ENCODE measurements at places on chromosomes 1 and 21.

DNA sequence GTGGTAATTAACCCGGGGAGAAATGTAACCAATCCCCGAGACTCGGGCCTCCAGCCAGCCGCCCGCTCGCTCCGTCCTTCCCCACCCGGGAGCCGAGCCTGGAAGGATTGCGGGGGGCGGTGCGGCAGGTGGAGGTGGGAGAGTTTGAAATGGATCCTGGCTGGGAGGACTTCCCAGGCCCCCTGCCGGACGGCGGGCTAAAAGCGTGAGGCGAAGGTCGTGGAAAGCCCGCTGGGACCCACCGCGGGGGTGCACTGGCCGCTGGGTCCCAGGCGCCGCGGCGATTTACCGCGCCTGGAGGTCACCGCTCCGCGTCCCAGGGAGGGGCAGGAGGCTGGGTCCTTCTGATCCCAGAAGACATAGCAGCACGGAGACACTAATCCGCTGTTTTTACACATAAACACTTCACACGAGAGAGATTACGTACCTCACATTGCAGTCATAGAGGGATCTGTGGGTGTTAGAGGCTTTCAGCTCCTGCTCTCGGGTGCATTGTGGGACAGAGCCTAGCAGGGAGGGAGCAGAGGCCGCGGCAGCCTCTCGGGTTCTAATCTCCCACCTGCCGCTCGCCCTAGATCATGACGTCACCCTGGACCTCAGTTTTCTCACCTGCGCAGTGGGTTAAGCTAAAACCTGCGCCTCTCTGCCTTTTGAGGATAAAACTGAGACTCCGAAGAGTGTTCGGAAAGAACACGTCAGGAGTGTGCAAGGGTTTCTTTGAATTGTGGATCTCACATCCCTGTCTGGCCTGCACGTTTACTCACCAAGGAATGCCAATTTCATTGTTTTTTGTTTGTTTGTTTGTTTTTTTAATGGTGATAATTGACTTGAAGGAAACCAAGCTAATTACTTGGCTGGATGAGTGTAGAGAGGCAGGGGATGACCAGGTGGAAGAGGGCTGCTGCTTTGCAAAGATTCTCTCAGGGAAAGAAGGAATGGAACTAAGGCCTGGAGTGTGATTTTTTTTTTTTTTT, 17.1 kb upstream of the TMEM9 start:
- DNase-seq = peak; percentile 72

- DNase-seq = no peak
These were observed 44.0 kb downstream of the RUNX1 start for GRCh38 chr21:35005077-35005476.

DNA sequence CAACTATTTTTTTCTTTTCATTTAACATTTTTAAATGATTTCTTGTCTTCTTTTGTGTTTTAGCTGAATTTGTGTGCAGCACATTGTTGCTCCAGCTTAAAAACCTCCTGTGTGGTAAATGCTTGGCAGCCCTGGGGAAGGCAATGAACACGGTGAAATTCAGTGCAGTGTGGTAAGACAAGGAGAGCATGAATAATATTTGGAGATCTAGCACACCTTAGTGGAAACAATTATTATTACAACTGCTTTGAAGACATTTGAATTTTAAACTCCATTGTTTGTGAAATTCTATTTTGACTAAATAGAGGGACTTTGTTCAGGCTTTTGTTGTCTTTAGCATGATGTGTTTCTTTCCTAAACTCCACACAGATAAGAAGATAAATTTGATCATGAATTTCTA, 242.6 kb upstream of the CXADR start:
- DNase-seq = no peak

GRCh38 chr1:177732178-177732577, 237.7 kb downstream of the SEC16B start:
- no peak for DNase-seq

DNA sequence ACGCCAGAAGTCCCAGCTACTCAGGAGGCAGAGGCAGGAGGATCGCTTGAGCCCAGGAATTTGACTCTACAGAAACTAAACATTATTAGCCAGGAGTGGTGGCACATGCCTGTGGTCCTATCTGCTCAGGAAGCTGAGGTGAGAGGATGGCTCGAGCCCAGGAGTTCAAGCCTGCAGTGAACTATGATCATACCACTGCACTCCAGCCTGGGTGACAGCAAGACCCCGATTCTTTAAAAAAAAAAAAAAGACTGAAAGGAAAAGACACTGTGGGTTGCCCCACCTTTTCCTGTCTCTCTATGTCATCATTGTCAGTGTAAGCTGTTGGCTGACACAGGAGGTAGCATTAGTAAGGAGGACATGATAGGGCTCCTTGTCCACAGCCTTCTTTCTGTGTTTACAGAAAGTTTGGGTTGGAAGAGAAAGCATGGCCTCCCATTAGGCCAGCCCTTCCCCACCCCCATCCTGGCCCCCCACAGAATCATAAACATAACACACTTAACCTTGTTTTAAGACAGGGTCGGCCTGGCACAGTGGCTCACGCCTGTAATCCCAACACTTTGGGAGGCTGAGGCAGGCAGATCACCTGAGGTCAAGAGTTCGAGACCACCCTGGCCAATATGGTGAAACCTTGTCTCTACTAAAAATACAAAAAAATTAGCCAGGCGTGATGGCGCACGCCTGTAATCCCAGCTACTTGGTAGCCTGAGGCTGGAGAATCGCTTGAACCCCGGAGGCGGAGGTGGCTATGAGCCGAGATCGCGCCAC, 20.6 kb upstream of the RCAN3 start:
- no peak for DNase-seq

DNA sequence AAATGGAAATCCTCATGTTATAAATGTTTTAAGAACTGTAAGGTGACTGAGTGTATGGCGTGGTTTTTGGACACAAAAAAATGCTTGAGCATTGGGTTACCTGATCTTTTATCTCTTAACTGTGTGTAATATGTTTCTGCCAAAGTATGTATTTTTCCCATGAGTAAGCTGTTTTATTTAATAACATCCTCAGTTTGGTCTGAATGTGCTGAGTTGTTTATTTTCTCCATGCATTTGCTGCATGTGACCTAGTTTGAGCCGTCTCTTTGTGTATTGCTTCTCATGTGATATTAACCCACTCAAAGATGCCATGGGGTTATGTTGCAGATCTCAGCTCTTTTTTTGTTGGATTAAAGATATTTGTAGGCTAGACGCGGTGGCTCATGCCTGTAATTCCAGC, 6.1 kb upstream of the LYPLA2 start:
- no peak for DNase-seq

- DNase-seq = no peak
These were observed 5.8 kb upstream of the ERG start for GRCh38 chr21:38504066-38504465.

DNA sequence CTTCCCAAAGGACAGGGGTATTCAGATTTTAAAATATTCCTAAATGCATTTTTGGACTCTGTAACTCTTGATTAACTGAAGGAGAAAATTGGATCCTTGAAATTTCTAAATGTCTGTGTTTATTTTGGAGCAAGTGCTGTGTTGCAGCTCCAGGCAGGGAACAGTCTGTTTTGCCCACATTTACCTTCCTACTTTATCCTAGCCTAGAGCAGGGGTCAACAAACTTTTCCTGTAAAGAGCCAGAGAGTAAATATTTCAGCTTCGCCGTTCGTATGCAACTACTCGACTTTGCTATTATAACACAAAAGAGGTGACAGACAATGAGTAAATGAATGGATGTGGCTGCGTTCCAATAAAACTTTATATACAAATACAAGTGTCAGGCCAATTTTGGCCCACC, 402.2 kb downstream of the GPATCH2 start:
- DNase-seq = no peak

- no peak for DNase-seq
These were observed 71.9 kb downstream of the NAV1 start for GRCh38 chr1:201610858-201611257.

DNA sequence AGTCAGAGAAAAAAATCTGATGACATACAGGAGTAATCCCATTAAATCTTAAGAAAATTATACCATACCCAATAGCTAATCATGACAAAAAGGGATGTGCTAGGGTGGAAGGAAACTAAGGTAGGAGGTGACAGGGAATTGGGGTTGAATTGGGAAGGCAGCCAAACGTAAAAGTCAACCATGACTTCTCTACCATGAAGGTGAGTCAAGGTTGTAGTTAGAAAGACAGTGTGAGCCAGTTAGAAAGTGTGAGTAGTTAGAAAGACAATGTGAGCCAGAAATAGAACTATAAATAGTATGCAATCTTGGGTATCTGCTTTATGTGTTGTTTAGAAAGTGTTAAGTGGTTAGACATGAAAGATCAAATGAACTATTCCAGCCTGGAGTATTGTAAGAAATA, 556.8 kb downstream of the AGBL4 start:
- DNase-seq = no peak

GRCh38 chr1:61448914-61449313, 276.0 kb downstream of the TM2D1 start:
- no peak for DNase-seq

DNA sequence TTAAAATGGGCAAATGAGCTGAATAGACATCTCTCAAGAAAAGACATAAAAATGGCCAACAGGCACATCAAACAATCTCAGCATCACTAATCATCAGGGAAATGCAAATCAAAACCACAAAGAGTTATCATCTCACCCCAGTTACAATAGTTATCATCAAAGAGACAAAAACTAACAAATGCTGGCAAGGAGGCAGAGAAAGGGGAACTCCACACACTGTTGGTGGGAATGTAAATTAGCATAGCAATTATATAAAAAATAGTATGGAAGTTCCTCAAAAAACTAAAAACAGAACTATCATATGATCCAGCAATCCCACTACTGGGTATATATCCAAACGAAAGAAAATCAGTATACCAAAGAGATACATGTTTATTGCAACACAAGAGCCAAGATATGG, 68.7 kb downstream of the DENND1B start:
- no peak for DNase-seq

DNA sequence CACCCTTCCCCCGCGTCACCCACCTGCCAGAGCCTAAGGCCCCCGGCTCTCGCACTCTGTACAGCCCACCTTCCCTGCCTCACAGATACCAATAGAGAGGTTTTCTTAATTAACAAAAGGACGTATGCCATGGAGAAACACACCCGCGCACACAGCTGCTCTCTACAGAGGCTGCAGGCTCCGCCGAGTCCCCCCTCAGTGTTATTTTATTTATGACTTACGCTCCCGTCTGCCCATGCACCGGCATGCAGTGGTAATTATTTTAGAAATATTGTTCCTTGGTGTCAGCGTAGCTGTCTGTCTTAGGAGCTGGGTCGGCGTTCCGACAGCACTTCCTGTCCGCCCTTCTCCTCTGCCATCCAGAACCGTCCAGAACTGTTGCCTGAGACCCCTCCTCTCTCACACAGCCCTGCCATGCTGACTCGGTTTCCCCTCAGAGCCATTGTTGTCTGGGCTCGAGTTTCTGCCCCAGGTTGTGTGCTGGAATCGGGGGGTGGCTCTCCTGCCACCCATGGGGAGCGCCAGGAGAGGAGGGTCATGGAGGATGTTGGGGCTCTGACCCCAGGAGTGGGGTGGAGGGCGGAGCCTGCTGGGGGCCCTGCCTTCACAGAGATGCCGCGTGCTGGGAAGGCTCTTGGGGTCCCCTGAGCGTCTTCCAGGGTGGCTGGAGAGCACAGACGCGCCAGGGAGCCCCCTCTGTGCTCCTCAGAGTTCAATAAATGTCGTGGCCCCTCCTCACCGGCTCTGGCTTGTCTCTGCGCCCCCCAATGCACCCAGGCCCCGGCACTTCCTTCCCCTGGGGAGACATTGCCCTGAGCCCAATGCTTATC, 39.6 kb upstream of the COL6A1 start:
- DNase-seq = no peak

DNA sequence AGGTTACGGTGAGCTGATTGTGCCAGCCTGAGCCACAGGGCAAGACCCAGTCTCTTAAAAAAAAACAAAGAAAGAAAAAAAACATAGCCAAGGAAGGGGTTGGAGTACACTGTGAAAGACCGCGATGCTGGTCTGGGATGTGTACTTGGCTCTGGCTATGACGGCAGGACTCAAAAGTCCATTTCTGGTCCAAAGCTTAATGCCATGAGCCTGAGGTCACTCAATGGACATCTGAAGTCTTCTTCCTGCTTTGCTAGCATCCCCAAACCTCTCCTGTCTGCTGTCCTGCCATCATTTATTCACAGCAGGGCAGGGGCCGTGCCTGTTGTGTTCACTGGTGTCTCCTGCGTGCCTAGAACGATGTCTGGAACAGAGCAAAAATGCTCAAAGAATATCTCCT, 1.5 kb upstream of the ARHGEF10L start:
- DNase-seq = no peak

DNA sequence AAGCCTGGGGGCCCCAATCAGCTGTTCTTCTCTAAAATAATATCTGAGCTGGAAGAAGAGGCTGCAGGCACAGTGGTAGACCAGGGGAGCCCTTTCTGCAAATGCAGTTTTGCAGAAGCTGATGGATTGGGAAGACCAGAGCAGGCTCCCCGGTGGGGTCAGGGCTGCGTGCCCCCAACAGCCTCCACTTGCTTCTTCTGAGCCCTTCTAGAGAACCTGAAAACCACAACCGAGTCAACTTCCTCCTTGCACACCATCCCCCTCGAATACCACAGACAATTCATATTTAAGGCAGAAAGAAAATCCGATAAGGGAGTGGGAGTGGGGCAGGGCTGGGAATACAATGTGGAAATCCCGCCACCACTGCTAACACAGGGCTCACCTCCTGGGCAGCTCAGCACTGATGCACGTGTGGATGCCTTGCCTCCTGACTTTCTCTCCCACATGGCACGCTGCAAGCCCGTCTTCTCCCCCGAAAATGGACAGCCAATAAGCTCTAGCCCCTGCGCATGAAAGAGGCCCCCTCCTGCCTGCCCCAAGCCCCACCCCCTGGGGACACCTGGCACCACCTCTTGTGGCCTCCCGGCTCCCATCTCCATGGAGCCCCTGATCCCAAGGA, 25.4 kb upstream of the ALDH4A1 start:
- DNase-seq = peak; percentile 69

DNA sequence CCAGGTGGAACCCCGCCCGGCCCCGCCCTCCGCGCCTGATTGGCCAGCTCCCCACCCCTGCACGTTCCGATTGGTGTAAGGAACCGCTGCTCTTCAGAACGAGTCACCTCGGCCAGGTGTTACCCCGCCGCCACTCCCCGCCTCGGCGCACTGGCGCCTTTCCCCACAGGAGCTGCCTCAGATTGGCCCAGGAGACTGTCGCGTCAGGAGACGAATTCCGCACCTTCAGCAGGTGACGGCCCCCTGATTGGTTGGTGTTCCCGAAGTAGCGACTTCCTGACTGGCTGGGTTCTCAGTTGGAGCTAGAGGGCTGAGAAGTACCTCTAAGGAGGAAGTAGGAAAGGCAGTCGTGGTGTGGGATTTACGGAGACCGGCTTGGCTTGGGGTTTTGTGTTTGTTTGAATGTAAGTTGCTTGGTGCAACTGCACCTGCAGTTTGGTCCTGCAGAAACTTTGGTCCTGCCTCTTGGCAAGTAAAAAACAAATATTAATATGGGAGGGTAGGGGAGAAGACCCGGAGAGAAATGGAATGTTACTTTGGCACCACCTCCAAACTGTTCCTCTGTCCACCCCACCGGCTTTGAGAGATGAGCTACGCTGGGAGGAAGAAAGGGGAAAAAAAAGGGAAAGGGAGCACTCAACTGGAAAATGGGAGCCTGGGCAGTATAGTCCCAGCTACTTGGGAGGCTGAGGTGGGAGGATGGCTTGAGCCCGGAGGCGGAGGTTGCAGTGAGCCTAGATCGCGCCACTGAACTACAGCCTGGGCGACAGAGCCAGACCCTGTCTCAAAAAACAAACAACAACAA, 415 bp upstream of the F11R start:
- peak; percentile 89 for DNase-seq

GRCh38 chr21:45932922-45933502, 48.6 kb upstream of the COL6A1 start:
- peak; percentile 24 for DNase-seq

- no peak for DNase-seq
These were observed 34.7 kb downstream of the LRRC8D start for GRCh38 chr1:89855413-89856123.

Data from activated T-cell treated with anti-CD3 and anti-CD28 coated beads, Interleukin-2, amount 50 U/mL, for 48 hours (primary cell).